ENCODE measurements at places on chromosomes 11 and 22.

DNA sequence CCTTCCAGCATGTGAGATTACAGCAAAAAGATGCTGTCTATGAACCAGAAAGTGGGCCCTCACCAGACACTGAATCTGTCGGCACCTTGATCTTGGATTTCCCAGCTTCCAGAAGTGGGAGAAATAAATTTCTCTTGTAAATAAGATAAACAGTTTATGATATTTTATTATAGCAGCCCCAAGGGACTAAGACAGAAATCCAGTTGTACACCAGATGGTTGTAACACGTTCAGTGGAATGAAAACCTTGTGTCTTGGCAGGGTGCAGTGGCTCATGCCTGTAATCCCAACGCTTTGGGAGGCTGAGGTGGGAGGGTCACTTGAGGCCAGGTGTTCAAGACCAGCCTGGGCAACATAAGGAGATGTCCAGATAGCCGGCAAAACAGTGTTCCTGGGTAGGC is 61.8 kb downstream of the MCHR1 start:
- no peak for DNase-seq

DNA sequence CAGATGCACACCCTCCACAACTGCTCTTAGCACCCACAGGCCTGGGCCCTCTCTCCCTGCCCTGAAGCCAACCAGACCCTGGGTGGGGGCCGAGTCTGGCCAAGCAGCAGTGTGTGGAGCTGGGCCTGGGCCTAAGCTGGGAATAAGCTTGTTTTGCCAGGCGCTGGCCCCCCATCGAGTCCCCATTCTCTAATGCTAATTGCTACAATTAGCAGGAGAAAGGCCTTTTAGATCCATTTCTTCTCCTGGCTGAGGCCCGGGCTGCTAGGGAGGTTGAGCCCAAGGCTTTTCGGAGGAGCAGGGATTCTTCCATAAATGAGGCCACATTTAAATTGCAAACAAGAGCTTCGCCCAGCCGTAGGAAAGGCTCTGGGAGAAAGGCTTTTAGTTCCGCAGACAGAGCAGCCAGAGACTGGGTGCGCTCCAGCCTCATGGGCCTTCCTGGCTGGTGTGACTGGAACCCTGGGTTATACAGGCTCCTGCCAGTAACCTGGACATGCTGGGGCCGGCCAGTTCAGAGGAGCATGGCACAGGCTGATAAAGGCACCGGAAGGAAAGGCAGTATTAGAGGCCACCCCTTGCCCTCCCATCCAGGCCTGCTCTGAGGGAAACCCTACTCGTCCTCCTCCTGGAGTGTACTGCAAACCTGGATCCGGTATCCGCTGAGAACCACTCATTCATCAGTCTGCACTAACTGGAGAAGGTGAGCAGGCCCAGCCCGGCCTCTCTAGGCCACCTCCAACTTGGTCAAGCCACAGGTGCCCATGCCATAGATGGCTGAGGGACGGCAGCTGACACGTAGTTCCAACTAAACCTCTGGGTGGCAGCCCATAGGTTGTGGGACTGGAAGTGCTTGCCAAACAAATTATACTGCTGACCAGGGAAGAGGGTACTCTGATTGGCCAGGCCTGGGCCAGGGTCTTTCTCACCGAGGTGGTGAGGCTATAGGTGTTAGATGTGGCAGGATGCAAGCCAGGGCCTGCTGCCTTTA is 6.2 kb downstream of the KCNQ1OT1 start:
- no peak for DNase-seq

DNA sequence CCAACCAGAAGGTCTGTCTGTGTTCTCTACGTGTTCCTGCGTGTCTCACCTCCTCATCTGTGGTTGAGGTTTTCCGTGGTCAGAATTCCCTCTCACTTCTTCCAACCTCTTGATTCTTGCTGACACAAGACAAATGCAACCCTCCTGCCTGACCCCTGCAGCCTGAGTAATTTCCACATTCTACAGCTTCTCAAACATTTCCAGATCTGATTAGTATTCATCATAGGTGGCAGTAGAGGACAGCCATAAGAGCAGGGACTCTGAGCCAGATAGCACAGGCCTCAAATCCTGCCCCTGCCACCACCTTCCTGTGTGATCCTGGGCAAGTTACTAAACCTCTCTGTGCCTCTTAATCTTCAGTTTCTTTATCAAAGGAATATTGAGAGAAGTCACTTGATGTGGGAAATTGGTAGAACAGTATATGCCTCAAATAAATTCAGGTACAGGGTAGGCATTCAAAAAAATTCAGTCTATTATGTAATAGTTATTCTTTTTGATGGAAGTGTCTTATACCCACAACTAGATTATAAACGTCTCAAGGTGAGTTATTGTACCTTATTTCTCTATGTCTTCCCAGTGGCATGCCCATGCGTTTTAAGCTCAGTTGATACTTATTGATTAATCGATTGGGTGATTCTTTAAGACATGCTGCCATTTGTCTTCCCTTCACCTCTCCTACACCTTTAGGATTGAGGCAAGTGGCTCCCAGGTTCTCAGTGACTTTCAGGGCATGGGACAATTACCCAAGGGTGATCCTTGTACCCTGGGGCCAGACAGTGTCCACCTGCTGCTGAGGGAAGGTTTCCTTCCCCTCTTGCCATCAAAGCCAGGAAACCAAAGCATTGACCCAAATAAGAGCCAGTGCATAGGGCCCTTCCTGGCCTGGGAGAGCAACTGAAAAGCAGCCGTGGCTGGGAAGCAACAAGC is 19.6 kb downstream of the POU2AF1 start:
- DNase-seq: no peak

GRCh38 chr11:62413060-62413696 is 5.7 kb upstream of the SCGB1A1 start:
- DNase-seq: no peak

- DNase-seq: peak; percentile 84
Observed at GRCh38 chr11:19890308-19890707, 177.7 kb downstream of the NAV2 start.

GRCh38 chr22:45676024-45676423 is 4.4 kb downstream of the ATXN10 start:
- no peak for DNase-seq

DNA sequence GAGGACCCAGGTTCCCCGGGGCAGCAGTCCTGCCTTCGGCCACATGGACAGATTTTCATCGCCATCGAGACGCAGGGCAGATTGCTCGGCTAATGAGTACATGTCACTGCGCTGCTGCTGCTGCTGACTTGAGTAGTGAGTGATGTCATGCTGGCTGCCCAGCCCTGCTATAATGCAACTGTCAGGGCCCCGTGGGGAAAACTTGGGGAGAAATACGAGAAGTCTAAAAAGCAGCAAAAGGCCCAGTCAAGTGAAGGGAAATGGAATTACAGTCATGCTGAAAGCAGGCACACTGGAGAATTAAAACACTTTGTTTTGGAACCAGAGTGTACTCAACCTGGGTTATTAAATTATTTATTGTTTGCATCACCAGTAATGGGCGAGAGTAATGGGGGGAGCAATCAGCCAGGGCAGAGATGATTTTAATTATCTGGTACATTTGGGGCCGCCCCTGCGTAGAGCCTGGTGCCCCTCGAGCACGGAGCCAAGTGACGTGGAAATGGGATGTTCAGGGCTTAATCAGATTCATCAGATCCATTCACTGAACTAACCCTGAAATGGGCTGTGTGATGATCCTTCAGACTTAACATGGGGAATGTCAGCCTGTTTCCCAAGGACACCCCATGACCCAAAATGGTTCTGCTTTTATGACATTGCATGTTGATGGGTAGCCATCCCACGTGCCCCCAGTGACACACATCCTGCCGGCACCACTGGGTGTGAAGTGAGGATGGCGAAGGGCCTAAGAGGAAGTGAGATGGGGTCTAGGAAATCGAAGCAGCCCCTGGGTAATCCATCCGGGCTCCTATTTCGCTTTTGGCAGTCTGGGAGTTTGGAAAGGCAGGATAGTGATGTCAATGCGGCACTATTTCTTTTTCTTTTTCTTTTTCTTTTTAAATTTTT is 241.6 kb upstream of the CADM1 start:
- no peak for DNase-seq

DNA sequence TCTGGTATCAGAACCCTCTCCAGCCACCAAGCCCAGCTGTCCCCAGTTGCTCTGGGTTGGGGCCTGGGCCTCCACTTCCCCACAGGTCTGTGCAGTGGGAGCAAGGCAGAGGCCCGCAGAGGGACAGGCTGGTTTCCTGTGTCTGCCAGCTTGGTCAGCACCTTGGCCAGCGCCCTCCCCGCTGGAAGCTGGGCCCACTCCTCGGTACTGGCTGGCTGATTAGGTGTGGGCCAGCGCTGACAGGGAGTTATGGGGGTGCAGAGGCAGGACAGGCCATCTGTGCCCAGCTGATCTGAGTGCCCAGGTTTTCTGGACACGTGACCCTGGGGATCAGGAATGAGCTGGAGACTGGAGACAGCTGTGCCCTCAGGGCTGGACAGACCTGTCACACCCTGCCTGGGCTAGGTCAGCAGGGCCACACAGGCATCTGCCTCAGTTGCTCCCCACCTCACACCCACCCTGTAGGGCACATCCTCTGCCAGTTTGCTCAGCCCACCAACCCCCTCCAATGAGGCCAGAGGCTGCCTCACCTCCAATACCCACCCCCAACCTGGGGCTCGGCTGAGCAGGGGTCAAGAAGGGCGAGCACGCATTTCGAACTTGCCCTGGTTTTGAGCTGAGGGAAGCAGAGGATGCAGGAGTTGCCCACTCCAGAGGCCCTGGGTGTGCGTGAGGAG is 175.3 kb downstream of the IGLL1 start:
- DNase-seq: no peak

- no peak for DNase-seq
Observed at GRCh38 chr11:45934580-45935318, 12.3 kb downstream of the LARGE2 start.

GRCh38 chr22:43168471-43169309 is 17.3 kb downstream of the TSPO start:
- DNase-seq: no peak

- DNase-seq: peak; percentile 29
Observed at GRCh38 chr11:80462211-80462610, 1021.4 kb upstream of the TENM4 start.

- DNase-seq: no peak
Observed at GRCh38 chr22:47013861-47014635, 251.6 kb downstream of the TBC1D22A start.

- no peak for DNase-seq
Observed at GRCh38 chr22:22984967-22985366, 85.4 kb upstream of the GNAZ start.

- no peak for DNase-seq
Observed at GRCh38 chr11:80960381-80961029, 1519.7 kb upstream of the TENM4 start.

DNA sequence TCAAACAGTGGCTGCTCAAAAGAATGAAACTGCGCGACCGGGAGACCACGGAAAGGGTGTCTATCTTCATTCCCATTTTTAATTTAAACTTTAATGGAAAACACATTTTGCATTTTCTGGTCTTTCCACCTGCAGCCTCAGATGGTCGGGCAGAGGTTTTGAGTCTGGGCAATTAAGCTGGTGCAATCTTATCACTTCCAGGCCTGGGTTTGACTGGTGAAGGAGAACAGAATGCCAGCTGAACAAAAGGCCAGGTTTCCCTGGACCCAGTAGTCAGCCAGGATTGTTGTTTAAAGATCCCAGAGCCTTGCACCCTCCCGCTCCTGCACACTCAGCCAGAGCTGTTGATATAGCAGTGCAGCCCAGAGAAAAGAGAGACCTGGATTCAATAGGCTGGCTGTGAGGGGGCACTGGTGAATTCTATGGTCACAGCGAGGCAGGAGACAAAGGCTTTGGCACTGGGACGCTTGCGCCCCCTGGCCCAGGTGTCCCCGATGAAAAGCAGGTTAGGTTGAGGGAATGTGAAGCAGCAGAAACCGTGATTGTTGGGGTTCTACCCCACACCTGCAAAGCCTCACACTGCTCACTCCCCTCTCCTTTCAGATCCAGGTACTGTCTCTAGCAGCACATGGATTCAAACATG is 83.6 kb downstream of the FLI1 start:
- DNase-seq: no peak

DNA sequence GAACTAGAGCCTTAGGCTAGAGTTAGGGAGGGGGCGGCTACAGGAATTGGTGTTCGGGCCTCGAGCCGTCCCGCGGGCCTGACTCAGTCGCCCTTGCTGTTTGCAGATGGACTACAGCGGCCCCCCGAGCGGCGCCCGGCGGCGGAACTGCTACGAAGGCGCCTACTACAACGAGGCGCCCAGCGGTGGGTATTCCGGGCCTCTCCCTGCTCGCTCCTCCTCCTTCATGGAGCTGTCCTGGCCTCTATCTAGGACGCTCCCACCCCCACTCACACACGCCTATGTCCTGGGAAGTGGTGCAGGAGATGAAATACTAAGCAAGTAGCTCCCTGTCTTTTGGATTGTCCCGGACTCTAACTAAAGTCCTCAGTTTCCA is 1.4 kb downstream of the MYOD1 start:
- no peak for DNase-seq
